ENCODE measurements at places on chromosomes 4 and X.

DNA sequence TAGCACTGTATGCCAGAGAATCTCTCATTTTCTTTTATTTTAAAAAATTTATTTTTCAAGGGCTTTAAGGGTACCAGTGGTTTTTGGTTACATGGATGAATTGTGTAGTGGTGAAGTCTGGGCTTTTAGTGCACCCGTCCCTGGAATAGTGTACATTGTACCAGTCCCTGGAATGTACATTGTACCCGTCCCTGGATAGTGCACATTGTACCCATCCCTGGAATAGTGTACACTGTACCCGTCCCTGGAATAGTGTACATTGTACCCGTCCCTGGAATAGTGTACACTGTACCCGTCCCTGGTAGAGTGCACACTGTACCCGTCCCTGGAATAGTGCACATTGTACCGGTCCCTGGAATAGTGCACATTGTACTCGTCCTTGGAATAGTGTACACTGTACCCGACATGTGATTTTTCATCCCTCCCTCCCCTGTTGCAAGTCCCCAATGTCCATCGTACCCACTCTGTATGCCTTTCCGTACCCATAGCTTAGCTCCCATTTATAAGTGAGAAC lies 56.1 kb upstream of the HELT start:
- no peak for DNase-seq

GRCh38 chr4:110550260-110550659 lies 72.6 kb downstream of the PITX2 start:
- no peak for DNase-seq

DNA sequence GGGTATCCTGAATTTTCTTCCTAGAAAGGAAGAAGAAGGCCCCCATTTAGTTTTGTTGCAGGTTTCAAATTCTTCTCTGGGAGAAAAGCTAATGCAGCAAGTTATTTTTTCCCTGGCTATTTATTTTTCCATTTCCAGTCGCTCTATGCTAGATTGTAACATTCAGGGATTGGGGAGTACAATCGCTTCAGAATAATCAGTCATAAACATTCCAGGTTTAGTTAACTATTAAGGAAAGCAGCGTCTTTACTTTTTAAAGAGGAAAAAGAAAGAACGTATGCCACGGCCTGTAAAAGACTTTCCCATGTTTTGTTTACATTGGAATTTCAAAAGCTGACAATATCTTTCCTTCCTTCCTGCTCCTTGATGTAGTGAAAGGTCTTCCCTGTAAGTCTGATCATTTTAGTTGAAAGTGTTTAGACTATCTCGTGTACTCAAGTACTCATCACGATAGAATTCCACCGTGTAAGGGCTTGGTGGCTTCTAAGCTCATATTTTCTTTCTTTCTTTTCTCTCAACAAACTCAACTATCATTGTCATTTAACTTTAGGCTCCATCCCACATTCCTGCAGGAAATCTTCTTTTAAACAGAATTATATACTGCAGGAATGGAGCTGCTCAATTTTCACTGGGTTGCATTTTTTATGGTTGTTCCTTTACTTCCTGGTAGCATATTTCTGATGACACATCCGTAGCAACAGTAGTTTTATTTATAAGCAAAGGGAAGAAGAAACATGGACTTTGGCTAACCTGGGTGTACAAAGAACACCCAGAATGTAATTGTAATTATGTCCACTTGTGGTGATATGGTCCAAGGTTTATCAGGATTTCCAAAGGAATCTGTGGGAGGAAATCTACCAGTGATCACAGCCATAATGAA lies 213.1 kb upstream of the FAT1 start:
- no peak for DNase-seq

- no peak for DNase-seq
Measured at GRCh38 chr4:139599594-139600374, 43.8 kb upstream of the SETD7 start.

- no peak for DNase-seq
Measured at GRCh38 chrX:12360383-12360782, 222.1 kb downstream of the FRMPD4 start.

- peak; percentile 4 for DNase-seq
Measured at GRCh38 chrX:101260435-101260834, 30.7 kb downstream of the TAF7L start.

- DNase-seq, result no peak
Measured at GRCh38 chr4:141074098-141074878, 59.0 kb downstream of the RNF150 start.

GRCh38 chrX:103722505-103722904 lies 11.8 kb downstream of the TMEM31 start:
- no peak for DNase-seq

Data from NB4 (cell line).